ENCODE measurements at places on chromosomes 7 and 10.

GRCh38 chr7:78363866-78364265 is 565.3 kb downstream of the PHTF2 start:
- H3K4me1 ChIP-seq, result no peaks in the 10 kb centered on the region
- no peaks in the 10 kb centered on the region for H3K27me3 ChIP-seq
- no peaks in the 10 kb centered on the region for H3K36me3 ChIP-seq

DNA sequence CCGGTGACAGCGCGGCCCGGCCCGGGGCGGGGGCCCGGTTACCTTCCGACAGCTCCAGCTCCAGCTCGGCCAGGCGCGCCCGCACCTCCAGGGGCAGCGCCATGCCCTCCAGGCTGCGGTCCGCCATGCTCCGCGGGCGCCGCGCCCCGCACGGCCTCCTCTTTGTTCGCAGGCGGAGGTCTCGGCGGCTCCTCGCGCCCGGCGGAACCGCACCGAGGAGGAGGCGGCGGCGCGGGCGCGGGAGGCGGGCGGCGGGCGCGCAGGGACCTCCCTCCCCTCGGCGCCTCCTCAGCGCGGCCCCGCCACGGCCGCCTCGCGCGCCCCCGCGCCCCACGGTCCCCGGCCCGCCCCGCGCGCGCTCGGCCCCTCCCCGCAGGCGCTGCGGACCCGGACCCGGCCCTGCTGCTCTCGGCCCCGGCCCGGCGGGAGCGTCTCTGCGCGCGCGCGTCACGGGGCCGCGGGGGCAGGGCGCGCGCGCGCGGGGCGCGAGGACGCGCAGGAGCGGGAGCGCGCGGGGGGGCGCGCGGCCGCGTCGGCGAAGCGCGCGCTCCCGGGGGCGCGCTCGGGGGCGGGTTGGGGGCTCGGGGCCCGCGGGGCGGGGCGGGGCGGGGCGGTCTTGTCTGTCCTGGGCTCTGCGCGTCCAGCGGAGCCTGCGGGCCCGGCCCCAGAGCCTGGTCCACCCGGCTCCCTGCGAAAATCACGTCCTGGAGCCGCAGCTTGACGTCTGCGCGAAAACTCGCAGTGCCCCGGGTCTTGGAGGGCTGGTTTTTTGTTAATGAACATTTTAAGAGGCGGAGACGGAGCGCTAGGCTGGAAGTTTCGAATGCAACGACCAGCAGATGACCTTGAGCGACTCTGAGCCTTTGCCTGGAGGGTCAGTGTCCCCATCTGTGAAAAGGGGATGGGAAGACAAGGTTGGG is at the start of gene DIP2C:
TSS of gene DIP2C (minus strand) at position 217 of the 920 bp plus-strand sequence. CDS start at position 127, 90 bp downstream.
- no peaks in the 10 kb centered on the region for H3K27me3 ChIP-seq
- peak within 1 kb of the TSS; percentile 83 for H3K4me3 ChIP-seq
- H3K27ac ChIP-seq, result peak within 1 kb of the TSS; percentile 89
- peaks cover 26% of the 10 kb centered on the region for H3K4me1 ChIP-seq
- no peak for DNase-seq

GRCh38 chr10:92851003-92851402 is 2.7 kb downstream of the EXOC6 start:
- DNase-seq, result no peak
- no peak overlapping the region for H3K27ac ChIP-seq
- H3K36me3 ChIP-seq, result no peaks in the 10 kb centered on the region
- no peaks in the 10 kb centered on the region for H3K27me3 ChIP-seq

DNA sequence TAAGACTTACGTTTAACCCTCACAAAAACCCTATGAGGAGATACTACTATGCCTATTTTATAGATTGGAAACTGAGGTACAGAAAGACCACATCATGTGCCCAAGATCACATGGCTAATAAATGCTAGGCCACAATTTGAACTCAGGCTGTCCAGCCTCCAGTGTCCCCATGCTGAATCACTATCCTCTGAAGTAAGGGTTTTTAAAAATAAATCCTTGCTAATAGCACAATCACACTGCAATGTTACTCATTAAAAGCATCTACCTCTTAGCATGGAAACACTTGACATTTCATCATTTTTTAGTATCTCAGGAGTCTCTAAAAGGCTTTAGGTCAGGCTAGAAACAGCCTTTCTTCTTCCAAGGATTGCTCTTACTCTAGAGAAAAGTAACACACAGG is 50.0 kb upstream of the PPP1R3C start:
- H3K4me1 ChIP-seq, result no peaks in the 10 kb centered on the region
- no peak overlapping the region for H3K27ac ChIP-seq
- no peak for DNase-seq
- no peaks in the 10 kb centered on the region for H3K27me3 ChIP-seq

GRCh38 chr7:29471444-29472138 is 92.0 kb upstream of the PRR15 start:
- no peaks in the 10 kb centered on the region for H3K36me3 ChIP-seq
- H3K27me3 ChIP-seq, result peaks cover 5% of the 10 kb centered on the region
- no peak for DNase-seq
- no peak overlapping the region for H3K4me3 ChIP-seq
- H3K27ac ChIP-seq, result no peak overlapping the region

GRCh38 chr10:125868372-125868975 is 12.6 kb downstream of the DHX32 start:
- no peaks in the 10 kb centered on the region for H3K4me1 ChIP-seq
- no peak overlapping the region for H3K27ac ChIP-seq
- no peak overlapping the region for H3K4me3 ChIP-seq
- no peaks in the 10 kb centered on the region for H3K27me3 ChIP-seq

Data from suprapubic skin (tissue), 4 donors.